Thymus (tissue), 14 donors: ENCODE measurements at places on chromosomes 6 and 20. TPM values are rescaled to one million over a fixed set of nuclear protein-coding genes. Genes with fewer than 3 reads are reported as not detected.
A peak's percentile ranks its signal among the peaks of the same experiment; 100 is the strongest.

The PRDM13 gene
- not detected for total RNA-seq

The ATP5F1E gene
- 124 TPM for total RNA-seq

The FAM83C gene
- under 0.01 TPM for total RNA-seq

The FOXS1 gene
- 4.7 TPM for total RNA-seq

The RAB32 gene
- total RNA-seq = 40.8 TPM

The RNF144B gene
- total RNA-seq = 6.1 TPM

The MEI4 gene
- 0.05 TPM for total RNA-seq

The FLRT3 gene
- 9.9 TPM for total RNA-seq

The TRIM15 gene
- total RNA-seq = 0.19 TPM

The MANEA gene
- total RNA-seq = 10.4 TPM

GRCh38 chr20:25739615-25740320 lies 43.1 kb upstream of the ZNF337 start:
- no peak for DNase-seq

DNA sequence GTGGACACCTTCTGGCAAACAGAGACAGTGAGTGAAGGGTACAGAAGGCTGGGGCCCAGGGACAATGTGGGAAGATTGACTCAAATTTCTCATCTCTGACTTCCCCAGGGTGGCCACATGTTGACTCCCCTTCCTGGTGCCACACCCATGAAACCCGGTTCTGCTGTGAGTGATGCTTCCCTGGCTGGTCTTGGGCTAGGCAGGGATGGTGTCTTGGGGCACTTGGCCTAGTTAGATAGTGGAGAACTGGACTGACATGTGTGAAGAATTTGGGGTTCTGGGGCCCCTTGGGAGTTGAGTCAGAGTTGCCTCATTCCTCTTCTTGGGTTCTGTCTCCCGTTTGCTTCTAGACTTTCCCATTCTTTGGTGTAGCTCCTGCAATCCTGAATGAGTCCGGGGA lies 34.2 kb downstream of the GSS start:
- no peak for DNase-seq

- DNase-seq = no peak
Measured at GRCh38 chr6:5202941-5203340, 57.8 kb downstream of the LYRM4 start.

- no peak for DNase-seq
Measured at GRCh38 chr6:162630069-162630468, 97.5 kb downstream of the PRKN start.

- no peak for DNase-seq
Measured at GRCh38 chr20:23331450-23332350, 18.9 kb upstream of the NXT1 start.

DNA sequence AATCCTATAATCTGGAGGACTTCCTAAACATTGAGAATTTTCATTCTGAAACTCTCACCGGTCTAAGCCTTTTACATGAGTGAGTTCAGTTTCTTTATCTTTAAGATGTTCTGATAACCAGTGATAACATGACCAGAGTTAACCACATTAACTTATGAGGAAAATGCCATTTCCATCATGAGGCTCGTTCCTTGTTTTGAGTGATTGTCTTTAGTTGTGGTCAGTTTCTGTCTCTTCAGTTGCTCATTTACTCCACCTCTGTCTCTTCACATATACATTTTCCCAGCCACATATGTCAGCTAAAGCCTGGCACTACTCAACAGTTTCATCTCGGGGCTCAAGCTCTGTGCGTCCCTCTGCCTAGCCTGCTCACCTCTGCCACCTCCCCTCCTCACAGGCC lies 70.4 kb downstream of the JAG1 start:
- DNase-seq = no peak

- no peak for DNase-seq
Measured at GRCh38 chr6:39312912-39313525, 1.2 kb downstream of the KCNK17 start.

DNA sequence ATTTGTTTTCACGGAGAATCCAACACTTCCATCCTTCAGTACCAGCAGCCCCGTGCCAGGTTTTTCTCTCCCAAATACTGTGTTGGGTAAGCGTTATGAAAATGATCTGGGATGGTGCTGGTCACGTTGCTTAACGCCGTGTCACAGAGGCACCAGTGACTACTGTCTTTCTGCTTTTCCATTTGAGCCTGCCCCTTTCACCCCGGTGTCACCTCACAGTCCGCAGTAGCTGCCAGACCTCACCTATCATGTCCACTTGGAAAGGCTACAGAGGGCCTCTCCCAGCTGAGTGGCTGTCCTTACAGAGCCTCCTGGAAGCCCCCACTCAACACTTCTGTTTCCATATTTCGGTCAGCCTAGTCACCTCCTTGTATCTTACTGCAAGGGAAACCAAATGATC lies 176.5 kb upstream of the ARID1B start:
- no peak for DNase-seq

DNA sequence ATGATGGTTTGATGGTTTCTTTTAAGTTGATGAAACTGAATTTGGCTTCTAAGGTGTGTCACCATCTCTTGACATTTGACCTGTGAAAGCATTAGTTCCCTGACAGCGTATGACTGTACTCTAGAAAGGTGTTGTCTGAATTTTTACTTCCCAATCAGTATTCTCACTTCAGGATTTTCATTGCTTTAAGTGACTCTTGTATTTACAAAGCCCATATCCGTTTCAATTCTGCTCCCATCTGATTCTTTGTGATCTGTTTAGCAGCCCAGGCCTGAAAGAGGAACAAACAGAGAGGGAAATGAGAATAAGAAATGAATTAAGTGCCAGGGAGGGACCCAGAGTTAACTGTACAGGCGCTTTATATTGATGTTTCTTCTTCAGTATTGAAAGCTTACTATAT lies 73.7 kb downstream of the FARS2 start:
- no peak for DNase-seq

DNA sequence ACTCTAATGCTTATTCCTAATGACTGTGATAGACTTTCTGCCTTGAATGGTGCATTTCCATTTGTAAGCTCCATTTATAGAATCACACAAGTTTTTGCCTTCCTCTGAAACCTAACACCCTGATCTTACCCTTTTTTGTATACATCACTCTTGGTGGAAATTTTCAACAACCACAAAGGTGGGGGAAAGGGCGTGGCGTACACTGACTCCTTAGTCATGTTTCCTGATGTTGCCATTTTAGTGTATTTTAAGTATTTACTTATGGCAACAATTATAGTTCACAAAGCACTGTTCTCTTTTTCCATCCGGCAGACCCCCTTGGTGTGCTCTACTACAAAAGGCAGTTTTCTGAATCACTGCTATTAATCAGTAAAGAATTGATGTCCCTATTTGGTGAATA lies 92.0 kb downstream of the ATXN1 start:
- DNase-seq = no peak

DNA sequence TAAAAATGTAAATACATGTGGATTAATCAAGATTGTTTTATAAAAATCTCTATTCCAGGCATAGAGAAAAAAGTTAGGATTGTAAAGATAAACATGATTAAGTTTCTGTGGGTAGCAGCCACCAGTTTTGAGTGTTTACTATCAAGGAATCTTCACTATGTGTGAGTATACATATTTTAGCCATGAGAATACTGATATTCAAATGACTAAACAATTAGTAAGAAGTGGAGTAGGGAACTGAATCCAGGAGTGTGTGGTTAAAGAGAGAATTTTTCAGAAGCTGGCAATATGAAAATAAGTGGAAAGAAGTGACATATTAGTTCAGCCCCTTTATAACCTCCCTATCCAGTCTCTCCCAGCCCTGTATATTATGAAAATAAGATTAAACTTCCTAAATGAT lies 10.3 kb downstream of the ELOVL2 start:
- DNase-seq = no peak

- no peak for DNase-seq
Measured at GRCh38 chr6:7163661-7164071, 55.9 kb downstream of the RREB1 start.

DNA sequence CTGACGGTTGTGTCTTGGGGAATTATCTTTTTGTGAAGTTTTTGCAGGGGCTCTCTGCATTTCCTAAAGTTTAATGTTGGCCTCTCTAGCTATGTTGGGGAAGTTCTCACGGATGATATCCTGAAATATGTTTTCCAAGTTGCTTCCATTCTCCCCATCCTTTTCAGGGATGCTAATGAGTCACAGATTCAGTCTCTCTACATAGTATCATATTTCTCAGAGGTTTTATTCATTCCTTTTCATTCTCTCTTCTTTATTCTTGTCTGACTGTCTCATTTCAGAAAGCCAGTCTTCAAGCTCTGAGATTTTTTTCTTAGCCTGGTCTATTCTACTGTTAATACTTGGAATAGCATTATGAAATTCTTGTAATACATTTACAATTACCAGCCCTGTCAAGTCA lies 61.3 kb downstream of the UNC5CL start:
- no peak for DNase-seq

- DNase-seq = no peak
Measured at GRCh38 chr20:62104791-62105345, 17.4 kb upstream of the LSM14B start.

- DNase-seq = no peak
Measured at GRCh38 chr6:50717734-50718457, 4.6 kb downstream of the TFAP2D start.

- DNase-seq = no peak
Measured at GRCh38 chr20:47606983-47607613, 105.4 kb downstream of the NCOA3 start.

DNA sequence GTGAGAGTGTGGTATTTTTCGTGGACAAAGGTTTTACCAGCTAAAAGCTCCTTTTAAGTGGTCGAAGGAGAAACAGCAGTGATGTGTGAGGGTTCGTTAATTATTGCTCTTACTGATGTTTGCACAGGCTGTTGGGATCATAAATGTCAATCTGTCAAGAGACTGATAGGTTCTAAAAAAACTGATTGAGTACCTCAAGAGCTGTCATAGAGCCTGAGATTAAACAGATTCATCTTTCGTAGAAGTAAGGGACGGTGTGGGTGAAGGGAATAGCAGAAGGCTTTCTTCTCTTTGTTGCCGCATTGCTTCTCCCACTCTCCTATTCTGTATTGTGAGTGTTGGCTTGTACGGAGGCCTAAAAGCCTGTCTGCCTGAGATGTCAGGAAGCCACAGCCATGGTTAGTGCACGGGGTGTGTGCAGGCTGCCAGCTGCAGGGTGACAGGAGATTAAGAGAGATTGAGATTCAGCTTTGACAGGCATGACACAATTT lies 291.0 kb downstream of the ZFAND3 start:
- peak; percentile 3 for DNase-seq

DNA sequence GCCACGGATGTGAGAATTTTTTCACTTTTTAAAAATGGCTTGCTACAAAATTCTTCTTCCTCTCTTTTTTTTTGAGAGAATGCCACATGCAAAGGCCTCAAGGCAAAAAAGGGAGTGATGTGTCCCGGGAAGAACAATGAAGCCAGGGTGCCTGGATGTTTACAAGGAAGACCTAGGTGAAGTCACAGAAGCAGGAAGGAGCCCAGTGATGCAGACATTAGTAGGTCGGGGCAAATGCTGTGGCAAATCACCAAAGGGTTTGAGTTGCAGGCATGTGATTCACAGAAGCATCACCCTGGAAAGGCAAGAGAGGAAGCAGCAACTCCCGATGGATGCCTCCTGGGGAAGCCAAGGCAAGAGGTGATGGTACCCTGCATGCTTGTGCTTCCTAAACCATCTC lies 46.8 kb downstream of the FARS2 start:
- DNase-seq = no peak

DNA sequence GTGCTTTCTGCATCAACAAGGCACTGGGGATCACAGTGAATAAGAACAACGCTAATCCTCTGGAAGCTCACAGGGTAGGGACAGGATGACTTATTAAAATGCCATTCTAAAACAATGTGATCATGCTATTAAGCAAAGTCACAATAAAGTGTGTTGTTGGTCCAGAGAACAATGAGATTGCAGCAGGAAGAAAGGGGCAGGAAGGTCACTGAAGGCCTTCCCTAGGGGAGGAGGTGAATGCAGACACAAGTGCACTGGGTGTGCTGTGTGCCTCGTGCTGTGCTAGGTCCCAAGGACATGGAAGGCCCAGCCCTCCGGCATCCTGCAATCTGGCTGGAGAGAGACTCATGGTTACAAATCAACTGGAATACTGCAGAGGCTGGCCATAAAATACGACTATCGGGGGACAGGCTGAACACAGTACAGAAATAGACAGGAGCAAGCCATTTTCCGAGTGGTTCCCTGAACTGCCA lies 55.7 kb downstream of the LYRM4 start:
- DNase-seq = no peak
